Right cardiac atrium (tissue), 5 donors: ENCODE measurements at places on chromosomes 4 and X. TPM values are rescaled to one million over a fixed set of nuclear protein-coding genes. Genes with fewer than 3 reads are reported as not detected.
A peak's percentile ranks its signal among the peaks of the same experiment; 100 is the strongest.

The SRPX2 gene
- 27.6 TPM for total RNA-seq

The ADGRG2 gene
- total RNA-seq, result 0.34 TPM

The HSD17B10 gene
- total RNA-seq, result 89.3 TPM

The FGB gene
- total RNA-seq, result not detected

The FDCSP gene
- total RNA-seq, result not detected

DNA sequence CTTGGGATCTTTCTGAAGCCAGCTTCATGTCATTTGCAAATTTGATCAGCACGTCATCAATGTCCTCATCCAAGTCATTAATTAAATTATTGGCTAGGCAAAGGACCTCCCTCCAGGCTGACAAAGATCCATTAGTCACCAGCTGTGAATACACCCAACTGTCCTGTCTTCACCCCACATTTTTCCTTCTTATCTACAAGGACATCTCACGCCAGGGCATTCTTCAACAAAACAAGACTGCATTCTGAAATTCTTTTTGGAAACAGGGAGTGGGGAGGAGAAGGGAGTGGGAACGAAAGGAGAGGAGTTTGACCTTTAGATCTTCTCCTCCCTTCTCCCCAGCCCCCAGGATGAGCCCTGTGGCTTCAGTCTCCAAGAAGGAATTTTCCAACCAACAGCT is 32.7 kb downstream of the NLGN3 start:
- no peak for DNase-seq

GRCh38 chr4:70671091-70671490 is 4.8 kb upstream of the JCHAIN start:
- no peak for DNase-seq

GRCh38 chr4:51830156-51830720 is 12.7 kb upstream of the DCUN1D4 start:
- DNase-seq, result no peak

DNA sequence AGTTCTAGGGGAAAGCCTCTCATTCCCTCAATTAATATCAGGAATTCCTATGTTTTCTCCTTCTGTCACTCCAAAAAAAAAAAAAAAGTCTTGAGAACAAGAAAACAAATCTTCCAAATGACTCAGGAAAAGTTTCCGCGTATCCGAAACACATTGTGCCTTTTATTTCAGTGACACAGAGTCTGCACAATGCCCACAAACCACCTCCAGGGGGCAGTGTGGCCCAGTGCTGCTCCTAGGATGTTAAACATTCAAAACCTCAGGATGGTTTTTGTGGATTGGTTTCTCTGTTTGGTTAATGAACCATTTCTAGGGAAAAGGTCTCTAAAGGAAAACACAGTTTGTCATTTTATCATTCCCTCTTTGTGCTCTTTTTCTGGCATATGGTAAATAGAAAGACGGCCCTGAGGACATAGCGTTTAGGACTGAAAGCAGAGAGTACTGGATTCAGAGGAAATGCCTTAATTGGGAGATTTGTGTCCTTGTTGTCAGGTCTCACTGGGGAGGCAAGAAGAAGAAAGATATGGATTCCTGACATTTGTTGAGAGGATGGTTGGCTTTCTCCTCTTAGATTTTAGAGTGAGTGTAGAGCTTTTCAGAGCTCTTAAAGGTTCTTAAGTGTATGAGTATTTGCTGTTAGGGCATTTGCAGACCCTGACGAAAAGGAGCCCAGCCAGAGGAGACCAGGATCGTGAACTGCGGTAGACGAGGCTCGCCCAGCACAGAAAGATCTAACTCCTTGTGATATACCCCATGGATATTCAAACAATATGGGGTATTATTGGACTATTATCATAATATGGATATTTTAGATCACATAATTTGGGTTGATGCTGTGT is 65.7 kb upstream of the MAP9 start:
- DNase-seq, result peak; percentile 81

GRCh38 chrX:108396188-108396891 is 41.9 kb downstream of the COL4A6 start:
- DNase-seq, result no peak

GRCh38 chrX:15043538-15043937 is 170.3 kb downstream of the MOSPD2 start:
- DNase-seq, result no peak

DNA sequence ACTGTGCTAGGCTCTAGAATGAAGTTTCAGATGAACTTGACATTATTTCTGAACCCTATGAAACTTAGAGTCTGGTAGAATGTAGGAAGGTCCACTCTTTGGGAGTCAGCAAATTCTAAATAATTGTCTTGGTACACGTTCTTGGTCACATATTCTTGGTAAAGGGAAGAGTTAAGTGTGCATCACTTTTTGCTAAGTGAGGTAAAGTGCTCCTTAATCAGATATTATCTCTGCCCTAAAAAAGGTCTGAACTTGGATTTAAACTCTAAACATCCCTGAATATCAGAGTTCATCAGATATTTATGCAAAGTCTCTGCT is 7.2 kb downstream of the OCIAD2 start:
- no peak for DNase-seq

GRCh38 chr4:25792200-25792791 is 70.5 kb downstream of the SEL1L3 start:
- DNase-seq, result no peak

- DNase-seq, result no peak
These were observed 15.8 kb upstream of the SFRP2 start for GRCh38 chr4:153804722-153805121.
